ENCODE measurements at places on chromosomes 6 and 20.

GRCh38 chr6:133761706-133762105 lies 127.2 kb upstream of the TCF21 start:
- DNase-seq: no peak

DNA sequence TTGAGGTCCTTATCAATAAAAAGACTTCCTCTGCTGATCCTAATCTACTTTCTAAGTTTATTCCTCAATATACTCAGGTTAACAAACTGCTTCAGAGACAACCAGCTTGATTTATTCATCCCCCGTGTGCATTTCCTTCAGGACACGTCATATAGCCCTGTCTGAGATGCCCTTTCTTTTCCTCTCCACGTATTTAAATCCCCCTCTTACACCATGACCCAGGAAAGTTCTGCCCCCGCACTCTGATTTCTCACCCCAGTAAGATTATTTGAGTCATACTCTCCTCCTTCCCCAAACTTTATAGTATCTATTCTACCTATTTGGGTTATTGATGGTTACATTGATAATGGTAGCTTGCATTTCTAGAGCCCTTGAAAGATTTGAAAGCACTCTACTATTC lies 9.8 kb upstream of the CGA start:
- no peak for DNase-seq

DNA sequence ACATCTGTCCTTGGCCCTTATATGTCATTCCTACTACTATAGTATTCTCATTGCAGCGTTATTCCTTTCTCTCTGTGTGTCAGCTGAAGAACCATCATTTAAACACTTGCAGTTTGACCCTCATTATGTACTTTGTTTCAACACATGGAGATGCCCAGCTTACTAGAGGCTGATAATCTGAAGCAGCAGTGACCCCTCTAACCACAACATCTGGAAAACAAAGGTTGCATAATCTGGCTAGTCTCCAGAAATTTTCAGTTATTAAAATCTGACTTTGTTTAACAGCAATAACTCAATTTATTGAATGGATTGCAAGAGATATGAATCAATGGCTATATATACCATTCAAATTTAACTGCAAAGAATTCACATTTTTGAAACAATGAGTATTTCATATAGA lies 6.6 kb upstream of the PHIP start:
- DNase-seq: no peak

GRCh38 chr6:15313367-15313766 lies 67.5 kb downstream of the JARID2 start:
- DNase-seq: no peak

DNA sequence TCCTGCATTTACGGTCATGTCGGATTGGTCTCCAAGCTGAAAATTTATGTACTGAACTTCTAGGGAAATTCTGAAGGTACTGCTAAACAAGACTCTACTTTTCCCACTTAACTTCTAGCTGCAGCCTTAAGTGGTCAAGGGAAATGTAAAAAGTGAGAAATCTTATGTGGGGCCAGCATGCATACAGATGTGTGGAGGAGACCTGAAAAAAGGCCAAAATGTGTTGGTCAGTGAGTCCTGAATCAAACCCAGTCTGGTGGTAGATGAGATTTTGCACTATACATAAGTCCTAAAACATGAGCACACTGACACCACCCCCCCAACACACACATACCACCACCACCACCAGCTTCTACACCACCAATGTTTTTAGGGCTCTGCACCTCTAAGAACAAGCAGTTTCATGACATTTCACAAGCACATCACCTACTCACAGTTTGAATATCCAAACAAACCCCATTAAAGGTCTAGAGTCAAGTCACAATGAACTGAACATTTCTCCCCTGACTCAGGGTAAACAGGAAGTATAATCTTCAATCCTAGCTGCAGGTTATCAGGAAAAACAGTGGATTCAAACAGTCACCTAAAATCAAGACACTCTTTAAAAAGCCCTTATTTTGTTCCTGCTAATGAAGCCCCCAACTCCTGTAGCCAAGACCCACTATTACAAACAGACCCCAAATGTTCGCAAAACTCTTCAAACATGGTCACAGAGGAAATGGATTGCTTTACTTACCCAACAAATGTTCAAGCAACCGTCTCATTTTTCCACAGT lies 1.6 kb downstream of the ZMYND8 start:
- DNase-seq: no peak

- no peak for DNase-seq
Measured at GRCh38 chr6:35084511-35085203, 56.5 kb downstream of the TCP11 start.

- no peak for DNase-seq
Measured at GRCh38 chr20:63253438-63254231, 628 bp downstream of the NKAIN4 start.

DNA sequence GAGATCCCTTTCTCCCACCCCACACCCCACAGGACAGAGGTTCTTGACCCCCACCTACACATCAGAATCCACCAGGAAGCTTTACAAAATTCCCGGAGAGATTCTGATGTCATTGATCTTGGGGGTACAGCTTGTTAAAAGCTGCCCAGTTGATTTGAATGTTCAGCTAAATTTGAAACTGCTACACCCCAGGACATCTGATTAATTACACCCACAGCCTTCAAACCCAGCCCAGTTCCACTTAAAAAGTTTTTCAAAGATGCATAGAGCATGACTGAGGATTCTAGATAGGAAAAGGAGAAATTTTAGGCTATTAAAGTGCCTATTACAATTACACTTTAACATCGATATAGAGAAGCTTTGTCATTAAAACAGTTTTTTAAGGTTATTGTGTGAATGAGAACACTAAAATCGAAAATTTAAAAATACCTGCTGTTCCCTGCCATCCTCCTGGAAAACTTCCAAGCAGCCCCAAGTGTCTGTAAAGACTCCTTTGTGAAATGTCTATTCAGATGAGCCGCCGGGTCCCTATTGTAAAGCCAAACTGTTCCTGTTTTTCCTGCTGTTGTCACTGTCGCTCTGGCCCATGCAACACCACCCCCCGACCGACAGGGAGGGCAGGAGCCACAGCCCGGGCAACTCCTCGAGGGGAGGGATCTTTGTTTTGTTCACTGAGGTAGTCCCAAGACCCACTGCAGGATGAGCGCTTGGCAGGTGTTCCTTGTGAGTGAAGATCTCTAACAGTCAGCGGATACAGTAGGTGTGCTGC lies 132.5 kb upstream of the PHACTR3 start:
- no peak for DNase-seq

- DNase-seq: no peak
Measured at GRCh38 chr6:156725712-156726111, 51.5 kb upstream of the ARID1B start.

DNA sequence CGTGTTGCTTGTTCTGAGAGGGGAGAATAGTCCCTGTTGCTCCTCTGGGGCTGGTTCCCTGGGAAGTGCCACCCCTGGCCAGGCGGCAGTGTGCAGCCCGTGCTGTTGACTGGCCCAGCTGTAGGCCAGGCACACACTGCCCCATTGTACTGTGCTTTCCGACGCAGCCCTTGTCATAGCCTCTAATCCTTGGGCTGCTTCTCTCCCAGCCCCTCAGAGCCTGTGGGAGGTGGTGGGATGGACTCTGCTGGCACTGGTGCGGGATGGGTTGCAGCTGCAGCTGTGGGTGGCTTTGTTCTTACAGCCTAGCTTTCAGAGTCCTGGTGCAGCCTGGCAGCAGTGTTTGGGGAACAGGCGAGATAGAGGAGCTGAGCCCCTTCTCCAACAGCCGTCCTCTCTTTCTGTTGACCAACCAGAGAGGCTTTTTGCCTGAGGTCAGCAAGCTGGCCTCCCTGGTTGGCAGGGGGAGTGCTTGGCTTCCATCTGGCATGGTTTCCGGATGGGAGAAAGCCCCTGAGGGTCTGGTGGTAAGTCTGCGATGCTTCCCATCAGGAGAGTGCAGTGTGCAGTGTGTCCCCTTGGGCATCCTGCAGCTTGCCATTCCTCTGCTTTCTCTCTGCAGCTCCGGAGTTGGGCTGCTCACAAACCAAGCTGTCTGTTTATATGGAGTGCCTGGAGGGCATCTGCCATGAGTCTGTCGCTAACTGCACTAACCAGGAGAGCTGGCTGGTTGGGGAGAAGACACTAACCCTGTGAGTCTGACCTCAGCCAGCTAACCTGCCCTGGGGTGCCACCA lies 12.1 kb downstream of the TJAP1 start:
- no peak for DNase-seq

GRCh38 chr20:43183536-43184070 lies 6.1 kb downstream of the PTPRT start:
- DNase-seq: no peak

DNA sequence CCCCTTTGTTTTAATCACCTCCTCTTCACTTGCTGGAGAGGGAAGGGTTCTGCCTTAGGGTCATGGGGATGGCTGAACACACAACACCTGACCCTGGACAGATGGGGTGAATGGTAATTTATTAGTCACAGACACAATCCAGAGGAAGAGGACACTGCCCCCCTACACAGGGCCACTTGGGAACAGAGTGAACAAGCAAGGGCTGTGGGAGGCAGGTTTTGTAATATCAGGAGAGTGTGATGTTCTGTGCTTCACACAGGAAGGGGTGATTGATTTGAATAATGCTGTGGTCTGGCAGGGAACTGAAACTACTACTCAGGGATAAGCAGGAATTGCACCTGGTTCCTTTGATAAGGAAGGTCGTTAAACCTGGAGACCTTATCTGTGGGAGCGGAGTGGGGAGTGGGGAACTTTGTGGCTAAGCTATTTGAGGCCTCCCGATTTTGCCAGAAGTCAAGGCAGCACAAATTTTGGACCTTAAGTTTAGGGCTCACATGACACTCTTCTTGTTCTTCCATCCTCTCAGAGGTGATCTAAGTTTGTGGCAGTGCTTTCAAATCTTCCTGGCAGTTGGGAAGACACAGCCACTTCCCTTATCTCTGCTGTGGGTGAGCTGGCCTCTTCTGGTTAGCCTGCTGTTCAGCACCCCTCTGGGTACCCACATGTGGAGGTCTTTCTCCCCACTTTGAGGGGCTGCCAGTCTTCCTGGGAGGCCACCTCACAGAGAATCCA lies 77.8 kb downstream of the CD164 start:
- DNase-seq: no peak

- no peak for DNase-seq
Measured at GRCh38 chr6:153210083-153210482, 79.0 kb upstream of the RGS17 start.

- no peak for DNase-seq
Measured at GRCh38 chr6:80234401-80234800, 127.9 kb downstream of the BCKDHB start.

GRCh38 chr20:58893355-58894120 lies 41.0 kb downstream of the GNAS start:
- no peak for DNase-seq

GRCh38 chr6:132931936-132932514 lies 117.7 kb downstream of the RPS12 start:
- DNase-seq: no peak

- DNase-seq: no peak
Measured at GRCh38 chr6:16720861-16721260, 40.4 kb downstream of the ATXN1 start.

DNA sequence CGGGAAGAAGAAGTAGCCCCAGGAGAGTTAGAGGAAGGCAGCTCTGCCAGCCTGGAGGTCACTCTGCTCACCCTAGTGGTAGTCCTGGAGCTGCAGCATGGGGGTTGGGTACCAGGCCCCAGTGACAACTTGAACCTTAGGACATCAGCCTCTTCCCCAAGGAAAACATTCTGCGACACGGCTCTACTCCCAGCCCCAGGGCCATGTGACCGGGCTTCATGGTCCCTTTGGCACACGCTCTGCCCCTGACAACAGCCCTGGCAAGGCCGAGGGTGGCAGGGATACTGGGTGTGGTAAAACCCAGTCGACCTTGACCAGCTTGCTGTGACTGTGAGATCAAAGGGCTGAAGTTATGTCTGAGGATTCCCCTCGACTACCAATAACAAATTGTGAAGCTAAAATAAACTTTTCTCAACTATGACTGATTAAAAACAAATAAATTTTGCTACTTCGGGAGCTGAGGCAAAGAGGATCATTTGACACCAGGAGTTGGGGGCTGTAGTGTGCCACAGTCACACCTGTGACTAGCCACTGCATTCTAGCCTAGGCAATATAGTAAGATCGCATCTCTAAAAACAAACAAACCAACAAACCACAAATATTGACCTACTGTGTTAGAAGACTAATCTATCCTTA lies 24.4 kb upstream of the ARID1B start:
- no peak for DNase-seq

- DNase-seq: no peak
Measured at GRCh38 chr6:28580475-28580874, 54.8 kb downstream of the GPX5 start.

DNA sequence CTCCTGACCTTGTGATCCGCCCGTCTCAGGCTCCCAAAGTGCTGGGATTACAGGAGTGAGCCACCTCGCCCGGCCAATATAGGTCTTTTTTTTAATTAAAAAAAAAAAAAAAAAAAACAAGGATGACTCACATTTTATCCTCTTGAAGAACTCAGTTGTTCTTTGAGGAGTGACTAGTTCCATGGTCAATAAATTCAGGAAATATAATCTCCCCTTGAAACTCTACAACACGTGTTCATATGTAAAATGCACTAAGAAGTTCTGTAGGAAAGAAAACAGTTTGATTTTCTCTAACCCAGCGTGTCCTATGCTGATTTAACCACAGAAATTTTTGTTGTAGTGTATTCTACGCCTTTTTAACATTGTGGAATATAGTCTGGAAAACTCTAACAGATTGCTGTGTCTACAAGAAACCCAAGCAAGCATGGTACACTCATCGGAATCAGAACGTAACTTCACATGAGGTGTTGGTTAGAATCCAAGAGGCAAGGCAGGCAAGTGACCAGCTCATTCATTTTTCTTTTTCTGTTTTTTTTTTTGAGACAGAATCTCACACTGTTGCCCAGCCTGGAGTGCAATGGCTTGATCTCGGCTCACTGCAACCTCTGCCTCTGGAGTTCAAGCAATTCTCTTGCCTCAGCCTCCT lies 79.0 kb upstream of the ZNF217 start:
- DNase-seq: no peak

GRCh38 chr6:45174045-45174444 lies 154.1 kb upstream of the RUNX2 start:
- DNase-seq: no peak

DNA sequence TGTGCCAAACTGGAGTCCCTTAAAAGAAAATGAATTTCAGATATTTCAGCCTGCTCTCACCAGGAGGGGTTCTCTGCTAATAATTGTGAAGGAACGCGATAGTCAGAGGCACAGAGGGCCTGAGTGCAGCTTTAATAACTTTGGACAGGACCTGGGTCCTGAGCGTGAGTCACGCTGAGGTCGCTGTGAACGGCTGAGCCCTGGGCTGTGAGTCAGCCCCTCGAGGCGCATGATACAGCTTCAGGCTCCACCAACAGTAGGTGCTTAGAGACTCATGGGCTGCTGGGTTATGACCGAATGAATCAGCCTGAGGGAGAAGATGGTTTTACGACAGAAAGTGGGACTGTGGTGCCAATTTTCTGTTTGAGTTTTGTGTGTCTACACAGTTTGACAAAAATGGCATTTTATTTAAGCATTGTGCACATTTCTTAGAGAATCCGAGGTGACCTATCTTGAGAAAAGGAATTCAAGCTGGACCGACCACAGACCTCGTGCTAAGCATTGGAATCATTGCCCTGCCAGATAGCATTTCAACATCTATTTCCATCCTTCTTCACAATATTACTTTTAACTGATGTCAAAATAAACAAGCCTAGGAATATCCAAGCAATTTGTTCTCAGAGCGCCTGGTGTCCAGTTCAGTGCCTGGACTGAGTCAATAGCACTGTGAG lies 183.0 kb downstream of the THBS2 start:
- no peak for DNase-seq

GRCh38 chr6:7692453-7692784 lies 33.5 kb upstream of the BMP6 start:
- DNase-seq: no peak

GRCh38 chr20:45345104-45345936 lies 2.9 kb downstream of the SDC4 start:
- no peak for DNase-seq

GRCh38 chr20:9377007-9377406 lies 137.4 kb upstream of the LAMP5 start:
- no peak for DNase-seq
